ENCODE measurements at places on chromosomes 1 and 21. TPM values are rescaled to one million over a fixed set of nuclear protein-coding genes. Genes with fewer than 3 reads are reported as not detected.

KDM5B gene
- total RNA-seq: 83.6 TPM

DNA sequence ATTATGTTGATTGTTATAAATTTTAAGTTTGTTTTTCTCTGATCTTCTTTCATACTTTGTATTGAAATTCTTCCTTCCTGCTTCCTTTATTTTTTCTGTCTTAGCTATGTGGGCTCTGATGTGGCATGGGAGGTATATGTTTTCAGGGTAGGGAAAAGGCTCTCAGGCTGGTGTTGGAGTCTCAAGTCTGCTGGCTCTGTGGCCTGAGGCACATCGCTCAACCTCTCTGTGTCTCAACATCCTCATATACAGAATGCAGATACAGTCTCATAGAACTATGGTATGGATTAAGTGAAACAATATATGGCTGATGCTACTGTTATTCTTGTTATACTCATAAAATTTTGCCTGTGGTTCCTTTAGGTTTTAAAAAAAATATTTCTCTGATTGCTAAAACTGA, 105.9 kb downstream of the KCNN3 start:
- H3K27me3 ChIP-seq: peaks cover 42% of the 10 kb centered on the region
- H3K27ac ChIP-seq: no peak overlapping the region
- H3K4me3 ChIP-seq: no peak overlapping the region
- H3K36me3 ChIP-seq: no peaks in the 10 kb centered on the region
- 0 out of 2 replicates have a peak, but pooled peaks cover 2% of the 10 kb centered on the region for H3K4me1 ChIP-seq
- no peak for DNase-seq

ELAVL4 gene
- not detected for total RNA-seq

CYB5RL gene
- total RNA-seq: 19.4 TPM

GRCh38 chr1:115365738-115366137, 27.7 kb upstream of the NGF start:
- no peak for DNase-seq
- H3K27me3 ChIP-seq: no peaks in the 10 kb centered on the region
- H3K27ac ChIP-seq: no peak overlapping the region
- no peak overlapping the region for H3K4me3 ChIP-seq
- no peaks in the 10 kb centered on the region for H3K4me1 ChIP-seq

DNA sequence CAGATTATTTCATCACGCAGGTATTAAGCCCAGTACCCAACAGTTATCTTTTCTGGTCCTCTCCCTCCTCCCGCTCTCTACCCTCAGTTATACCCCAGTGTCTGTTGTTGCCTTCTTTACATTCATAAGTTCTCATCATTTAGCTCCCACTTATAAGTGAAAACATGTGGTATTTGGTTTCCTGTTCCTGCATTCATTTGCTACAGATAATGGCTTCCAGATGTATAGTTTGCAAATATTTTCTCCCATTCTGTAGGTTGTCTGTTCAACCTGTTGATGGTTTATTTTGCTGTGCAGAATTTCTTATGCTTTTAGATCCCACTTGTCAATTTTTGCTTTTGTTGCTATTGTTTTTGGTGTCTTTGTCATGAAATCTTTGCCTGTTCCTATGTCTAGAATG, 21.1 kb upstream of the KCNH1 start:
- no peaks in the 10 kb centered on the region for H3K36me3 ChIP-seq
- H3K4me1 ChIP-seq: no peaks in the 10 kb centered on the region
- no peaks in the 10 kb centered on the region for H3K27me3 ChIP-seq
- DNase-seq: no peak

HFM1 gene
- 0.39 TPM for total RNA-seq

MAP3K21 gene
- total RNA-seq: 3.1 TPM

KCNJ9 gene
- total RNA-seq: not detected

SPAG17 gene
- total RNA-seq: 0.36 TPM

SLAMF8 gene
- total RNA-seq: not detected

- H3K4me1 ChIP-seq: no peaks in the 10 kb centered on the region
- no peaks in the 10 kb centered on the region for H3K36me3 ChIP-seq
- H3K27me3 ChIP-seq: peaks cover 3% of the 10 kb centered on the region
- H3K27ac ChIP-seq: no peak overlapping the region
Measured at GRCh38 chr21:34679051-34679450, 10.3 kb downstream of the CLIC6 start.

DNA sequence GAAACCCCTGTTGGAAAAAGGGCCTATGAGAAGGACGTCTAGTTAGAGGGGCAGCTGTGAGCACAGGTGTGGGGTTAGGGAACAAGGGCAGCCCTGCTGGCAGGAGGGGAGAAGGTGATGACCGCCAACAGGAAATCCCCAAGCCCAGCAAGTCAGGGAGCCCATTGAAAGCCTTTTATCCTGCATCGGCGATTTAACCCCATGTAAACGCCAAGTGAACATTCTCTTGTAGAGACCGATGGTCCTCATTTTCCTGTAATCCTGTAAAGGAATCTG, 1.1 kb upstream of the BSND start:
- DNase-seq: no peak
- no peak overlapping the region for H3K27ac ChIP-seq
- H3K4me1 ChIP-seq: no peaks in the 10 kb centered on the region
- no peaks in the 10 kb centered on the region for H3K27me3 ChIP-seq
- no peak overlapping the region for H3K4me3 ChIP-seq

ITLN1 gene
- not detected for total RNA-seq

GRCh38 chr1:153541641-153542590, 1.2 kb upstream of the S100A5 start:
- peaks cover 94% of the 10 kb centered on the region for H3K4me1 ChIP-seq
- no peaks in the 10 kb centered on the region for H3K27me3 ChIP-seq
- peak overlapping the region; percentile 98 for H3K27ac ChIP-seq
- DNase-seq: no peak

FMN2 gene
- total RNA-seq: 1.9 TPM

DNA sequence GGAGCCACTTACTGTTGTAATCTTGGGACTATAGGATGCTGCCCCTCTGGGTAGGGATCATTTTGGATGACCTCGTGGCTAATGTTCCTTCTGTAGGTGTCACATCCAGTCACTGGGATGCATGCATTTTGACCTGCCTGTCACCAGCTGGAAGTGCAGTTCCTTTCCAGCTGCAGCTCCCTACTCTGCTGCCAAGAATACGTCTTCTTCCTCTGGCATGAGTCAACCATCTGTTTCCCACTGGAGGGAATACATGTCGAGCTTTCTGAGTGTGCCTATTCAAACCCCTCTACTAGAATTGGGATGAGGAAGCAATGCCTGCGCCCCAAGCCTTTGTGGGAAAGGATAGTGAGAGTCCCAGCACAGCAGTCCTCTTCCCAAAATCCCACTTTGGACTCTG, 415.5 kb upstream of the ADAMTS5 start:
- no peak overlapping the region for H3K27ac ChIP-seq
- no peak for DNase-seq
- no peaks in the 10 kb centered on the region for H3K4me1 ChIP-seq
- no peak overlapping the region for H3K4me3 ChIP-seq

DNA sequence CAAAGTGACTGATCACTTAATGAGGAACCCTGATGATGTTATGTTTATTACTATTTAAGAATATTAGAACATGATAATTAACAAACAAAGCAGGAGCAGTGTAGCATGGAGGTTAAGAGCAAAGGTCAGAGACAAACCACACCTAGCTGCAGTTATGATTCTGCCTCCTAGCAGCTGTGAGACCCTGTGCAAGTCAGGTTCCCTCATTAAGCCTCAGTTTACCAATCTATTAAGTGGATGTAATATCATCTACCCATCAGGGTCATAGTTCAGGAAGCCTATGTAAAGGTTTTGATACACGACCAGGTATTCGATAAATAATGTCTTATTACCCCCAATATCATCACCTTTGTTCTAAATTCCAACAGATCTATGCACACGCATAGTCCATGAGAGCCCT, 32.0 kb downstream of the DUSP10 start:
- H3K4me1 ChIP-seq: no peaks in the 10 kb centered on the region
- H3K27me3 ChIP-seq: no peaks in the 10 kb centered on the region
- no peak overlapping the region for H3K27ac ChIP-seq
- no peaks in the 10 kb centered on the region for H3K36me3 ChIP-seq
- no peak for DNase-seq

DNA sequence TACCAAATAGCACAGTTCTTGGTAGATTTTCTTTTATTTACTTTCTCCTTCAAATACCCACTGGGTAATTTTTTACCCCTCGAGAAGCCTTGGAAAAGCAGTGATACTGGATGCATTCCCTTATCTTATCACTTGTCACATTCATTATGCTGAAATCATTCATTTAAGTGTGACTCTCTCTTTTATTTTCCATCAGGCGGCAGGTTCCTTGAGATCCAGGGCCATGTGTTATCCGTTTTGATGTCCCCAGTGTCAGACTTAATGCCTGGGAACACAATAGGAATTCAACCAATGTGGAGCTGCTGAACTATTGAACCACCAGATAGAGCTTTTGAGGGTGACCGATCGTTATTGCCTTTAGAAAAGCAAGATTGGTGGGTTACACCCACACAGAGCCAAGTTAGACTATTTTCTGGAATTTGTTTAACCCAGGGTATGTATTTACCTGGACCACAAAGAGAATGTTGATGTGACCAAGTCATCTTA, 51.5 kb upstream of the ATP5PO start:
- H3K4me1 ChIP-seq: peaks cover 26% of the 10 kb centered on the region
- H3K27me3 ChIP-seq: no peaks in the 10 kb centered on the region
- no peak for DNase-seq
- H3K36me3 ChIP-seq: no peaks in the 10 kb centered on the region
- H3K27ac ChIP-seq: peak overlapping the region; percentile 52

DNA sequence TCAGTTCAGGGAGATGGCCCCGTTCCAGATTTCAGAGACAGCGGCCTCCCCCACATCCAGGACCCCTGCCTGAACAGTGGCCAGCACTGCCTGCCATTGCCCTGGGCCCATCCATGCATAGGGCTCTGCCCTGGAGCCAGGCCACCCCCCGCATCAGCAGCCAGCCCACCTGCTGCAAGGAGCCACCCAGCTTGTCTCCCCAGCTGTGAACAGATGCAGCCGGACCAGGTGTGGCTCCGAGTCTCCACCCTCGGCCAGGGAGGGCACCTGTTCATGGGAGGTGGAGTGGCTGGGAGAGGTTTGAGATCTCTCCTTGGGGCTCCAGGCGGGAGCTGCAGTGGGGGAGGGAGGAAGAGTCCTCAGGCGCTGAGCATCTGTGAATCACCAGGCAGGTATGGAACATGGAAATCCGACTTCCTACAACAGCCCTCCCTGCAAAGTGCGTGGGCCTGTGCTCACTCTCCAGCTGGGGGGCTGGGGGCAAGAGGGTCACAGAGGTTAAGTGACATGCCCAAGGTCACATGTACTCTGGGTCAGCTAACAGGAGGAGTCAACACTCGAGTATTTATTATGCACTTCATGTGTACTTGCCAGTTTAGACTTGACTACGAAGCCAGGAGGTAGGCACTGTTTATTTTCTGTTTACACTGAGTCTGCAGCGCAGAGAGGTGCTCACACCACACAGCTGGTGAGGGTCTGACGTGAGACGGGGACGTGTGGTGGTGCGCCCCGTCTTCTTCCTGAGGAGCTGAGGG, 4.8 kb upstream of the HES5 start:
- peaks cover 45% of the 10 kb centered on the region for H3K4me1 ChIP-seq
- H3K4me3 ChIP-seq: no peak overlapping the region
- H3K36me3 ChIP-seq: no peaks in the 10 kb centered on the region
- H3K27ac ChIP-seq: no peak overlapping the region
